ENCODE measurements at places on chromosomes 16 and 17.

- no peak for DNase-seq
Measured at GRCh38 chr17:19344311-19345066, 18.0 kb downstream of the B9D1 start.

DNA sequence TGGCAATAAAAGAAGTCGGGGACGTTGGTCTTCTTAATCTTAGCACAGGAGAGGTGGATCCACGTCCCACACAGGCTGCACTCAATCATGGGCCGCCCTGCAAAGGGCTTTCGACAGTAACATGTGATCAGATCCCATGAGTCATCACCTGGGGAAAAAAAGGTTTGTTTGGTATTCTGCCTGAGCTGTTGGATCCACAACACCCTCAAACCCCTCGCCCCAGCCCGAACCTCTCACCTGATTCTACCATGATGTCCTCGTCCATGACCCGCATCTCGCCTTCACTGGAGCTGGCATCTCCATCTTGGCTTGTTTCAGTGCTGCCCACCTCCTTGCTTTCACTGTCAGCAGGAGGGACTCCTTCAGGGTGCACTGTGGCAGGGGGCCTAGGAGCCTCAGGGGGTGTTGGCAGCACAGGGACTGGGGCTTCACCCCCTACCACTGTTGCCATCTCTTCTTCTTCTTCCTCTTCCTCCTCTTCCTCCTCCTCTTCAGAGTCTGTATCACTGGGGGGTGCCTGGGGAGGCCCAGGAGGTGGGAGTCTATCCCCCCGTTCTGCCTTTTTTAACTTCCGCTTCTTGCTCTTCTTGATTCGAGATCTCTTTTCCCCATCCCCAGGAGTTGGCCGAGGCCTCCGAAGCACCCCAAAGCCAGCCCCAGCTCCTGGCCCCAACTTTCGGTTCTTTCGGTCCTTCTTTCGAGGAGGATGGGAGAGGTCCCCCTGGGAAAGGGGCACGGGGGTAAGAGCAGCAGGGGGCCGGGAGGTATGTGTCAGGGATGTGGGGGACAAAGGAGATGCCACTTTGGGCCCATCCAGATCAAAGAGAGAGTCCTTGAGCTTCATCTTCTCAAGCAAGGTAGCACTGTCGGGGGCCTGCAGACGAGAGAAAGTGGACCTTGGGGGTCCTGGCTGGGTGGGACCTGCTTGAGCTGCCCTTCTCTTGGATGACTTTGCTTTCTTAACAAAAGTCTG is 1.7 kb upstream of the DVL2 start:
- DNase-seq: peak; percentile 29

DNA sequence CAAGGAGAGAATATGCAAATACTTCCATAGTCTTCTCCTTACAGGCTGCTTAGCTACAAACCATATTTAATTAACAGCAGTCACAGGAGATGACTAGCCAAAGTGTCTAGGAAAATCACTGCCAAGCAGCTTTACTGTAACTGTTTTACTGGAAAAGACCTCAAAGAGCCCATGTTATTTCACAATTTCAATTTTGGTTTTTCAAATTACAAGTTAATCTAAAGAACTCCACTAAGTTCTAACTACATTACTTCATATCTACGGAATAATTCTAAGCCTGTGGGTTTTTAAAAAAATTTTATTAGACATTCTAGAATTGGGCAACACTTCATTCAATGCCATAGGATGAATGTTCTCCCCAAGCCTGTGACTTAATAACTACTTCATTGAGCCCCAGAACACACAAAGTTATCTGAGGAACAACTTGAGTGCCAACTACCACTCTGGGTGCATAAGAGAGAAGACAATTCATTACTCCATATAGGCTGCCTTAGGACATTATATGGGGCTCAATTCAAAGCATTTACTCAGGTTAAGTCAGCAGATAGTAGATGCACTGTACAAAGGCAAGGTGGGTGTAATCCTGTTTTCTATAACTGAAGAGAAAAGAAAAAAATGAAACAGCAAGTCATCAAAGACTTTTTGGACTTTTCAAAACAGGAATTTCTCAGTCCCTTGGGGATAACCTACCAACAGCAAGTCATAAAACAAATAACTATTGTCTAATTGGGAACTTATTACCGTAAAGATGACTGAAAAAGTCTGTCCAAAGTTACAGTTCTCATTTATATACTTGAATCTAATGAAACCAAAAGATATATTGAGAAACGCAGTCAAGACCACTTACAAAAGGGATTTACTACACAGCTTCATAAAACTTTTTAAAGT is 33.0 kb downstream of the STAT3 start:
- DNase-seq: no peak

GRCh38 chr16:30131869-30132475 is 9.0 kb upstream of the MAPK3 start:
- DNase-seq: no peak

- DNase-seq: peak; percentile 52
Measured at GRCh38 chr16:67163999-67164558, 466 bp upstream of the HSF4 start.

GRCh38 chr16:68202091-68202519 is 33.8 kb downstream of the ESRP2 start:
- no peak for DNase-seq

GRCh38 chr17:63680700-63681099 is 19.2 kb downstream of the LIMD2 start:
- no peak for DNase-seq

DNA sequence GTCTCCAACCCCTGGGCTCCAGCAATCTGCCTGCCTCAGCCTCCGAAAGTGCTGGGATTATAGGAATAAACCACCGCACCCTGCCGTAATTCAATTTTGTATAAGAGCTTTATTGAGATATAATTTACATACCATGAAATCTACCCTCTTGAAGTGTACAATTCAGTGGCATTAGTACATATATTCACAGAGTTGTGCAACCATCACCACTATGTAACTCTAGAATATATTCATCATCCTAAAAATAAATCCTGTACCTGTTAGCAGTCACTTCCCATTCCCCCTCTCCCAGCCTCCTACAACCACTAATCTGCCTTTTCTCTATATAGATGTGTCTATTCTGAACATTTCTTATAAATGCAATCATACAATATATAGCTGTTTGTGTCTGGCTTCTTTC is 26.1 kb downstream of the TOM1L2 start:
- no peak for DNase-seq

GRCh38 chr17:27956601-27957445 is 63.7 kb upstream of the LYRM9 start:
- no peak for DNase-seq

DNA sequence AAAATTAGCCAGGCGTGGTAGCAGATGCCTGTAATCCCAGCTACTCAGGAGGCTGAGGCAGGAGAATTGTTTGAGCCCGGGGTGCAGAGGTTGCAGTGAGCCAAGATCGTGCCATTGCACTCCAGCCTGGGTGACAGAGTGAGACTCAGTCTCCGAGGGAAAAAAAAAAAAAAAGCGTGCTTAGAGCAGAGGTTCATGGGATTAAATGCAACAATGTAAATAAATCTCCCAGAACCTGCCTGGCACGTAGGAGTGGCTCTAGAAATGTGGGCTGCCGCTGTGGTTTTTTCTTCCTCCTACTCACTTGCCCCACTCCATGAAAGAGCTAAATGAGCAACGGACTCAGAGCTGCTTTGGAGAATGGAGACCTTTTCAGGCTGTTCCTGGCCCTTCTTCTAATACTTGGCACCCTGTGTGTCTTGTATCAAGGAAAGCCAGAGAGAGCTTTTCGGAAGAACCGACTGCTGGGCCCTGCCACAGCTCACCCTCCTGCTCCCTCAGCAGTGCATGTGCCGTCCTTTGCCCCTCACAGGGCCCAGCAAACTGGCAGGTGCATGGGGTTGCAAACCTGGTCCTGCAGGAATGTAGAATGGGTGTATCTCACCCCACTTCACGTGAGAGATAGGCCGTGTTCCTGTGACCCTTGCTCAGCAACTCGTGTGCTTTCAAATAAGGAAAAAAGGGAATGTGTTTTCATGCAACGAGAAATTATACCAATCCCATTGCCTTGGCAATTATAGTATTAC is 52.0 kb downstream of the LDHD start:
- DNase-seq: no peak

GRCh38 chr17:29050176-29050575 is 7.2 kb downstream of the PIPOX start:
- no peak for DNase-seq

DNA sequence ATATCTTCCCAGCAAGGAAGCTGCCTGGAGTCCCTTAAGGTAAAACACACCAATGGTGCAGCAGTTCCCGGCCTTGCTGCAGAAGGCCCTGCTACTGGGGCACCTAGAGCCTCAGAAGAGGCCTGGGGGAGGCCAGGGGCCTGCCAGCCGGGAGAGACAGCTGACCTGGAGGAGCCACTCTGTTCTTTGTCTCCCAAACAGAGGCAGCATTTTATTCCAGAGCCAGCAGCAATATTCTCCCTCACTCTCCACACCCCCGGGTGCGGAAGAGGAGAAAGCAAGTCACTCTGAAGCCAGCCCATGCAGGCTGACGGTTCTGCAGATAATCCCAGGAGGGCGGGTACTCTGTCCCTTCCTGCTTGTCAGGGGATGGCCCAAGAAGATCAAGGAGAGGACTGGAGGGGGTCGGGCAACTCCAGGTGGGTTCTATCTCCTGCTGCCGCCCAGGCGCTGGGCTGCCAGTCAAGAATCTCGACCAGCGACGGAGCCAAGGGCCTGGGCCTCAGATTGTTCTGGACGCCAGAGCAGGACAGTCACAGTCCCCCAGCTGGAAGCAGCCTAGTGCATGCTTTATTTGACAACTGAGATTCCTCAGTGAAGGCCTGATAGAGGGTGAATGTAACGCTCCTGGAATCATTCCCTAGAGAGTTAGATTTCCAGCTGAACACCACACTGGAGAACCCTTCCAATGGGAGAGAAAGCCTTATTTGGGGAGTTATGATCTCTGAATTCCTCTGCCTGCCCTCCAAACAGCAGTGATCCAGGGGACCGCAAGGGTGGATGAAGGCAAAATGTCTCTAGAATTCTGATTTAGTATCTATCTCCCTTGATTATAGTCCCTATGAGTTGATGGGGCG is 1.1 kb upstream of the KIFC3 start:
- no peak for DNase-seq
